ENCODE measurements at places on chromosomes 3 and 15. TPM values are rescaled to one million over a fixed set of nuclear protein-coding genes. Genes with fewer than 3 reads are reported as not detected.

The SEMA3F gene
- 69.6 TPM for total RNA-seq

DNA sequence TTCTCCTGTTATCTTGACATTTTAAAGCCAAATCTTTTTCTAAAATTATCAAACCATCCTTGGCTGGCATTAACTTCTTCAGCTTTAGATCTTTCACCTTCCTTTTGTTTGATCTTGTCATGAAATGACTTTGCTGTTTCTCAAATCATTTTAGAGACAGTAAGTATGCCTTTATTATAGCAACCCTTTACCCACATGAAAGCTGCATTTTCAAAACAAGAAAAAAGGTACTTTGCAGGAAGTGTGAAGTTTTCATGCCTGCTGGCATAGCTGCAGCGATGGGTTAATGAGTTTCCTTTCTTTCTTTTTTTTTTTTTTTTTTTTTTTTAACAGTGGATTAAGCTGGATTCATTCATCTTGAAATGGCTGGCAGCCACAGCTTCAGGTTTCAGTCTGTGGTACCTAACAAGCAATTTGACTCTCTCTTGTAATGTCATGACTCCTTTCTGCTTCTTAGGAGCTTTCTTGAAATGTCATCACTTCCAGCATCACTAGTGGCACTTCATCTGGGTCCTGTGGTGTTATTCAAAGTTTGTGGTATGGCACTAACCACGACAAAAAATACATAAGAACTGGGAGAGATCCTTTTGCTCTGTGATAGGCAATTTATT, 18.8 kb downstream of the SLC25A26 start:
- no peak for DNase-seq

GRCh38 chr3:74646094-74646493, 31.6 kb upstream of the CNTN3 start:
- DNase-seq: no peak

DNA sequence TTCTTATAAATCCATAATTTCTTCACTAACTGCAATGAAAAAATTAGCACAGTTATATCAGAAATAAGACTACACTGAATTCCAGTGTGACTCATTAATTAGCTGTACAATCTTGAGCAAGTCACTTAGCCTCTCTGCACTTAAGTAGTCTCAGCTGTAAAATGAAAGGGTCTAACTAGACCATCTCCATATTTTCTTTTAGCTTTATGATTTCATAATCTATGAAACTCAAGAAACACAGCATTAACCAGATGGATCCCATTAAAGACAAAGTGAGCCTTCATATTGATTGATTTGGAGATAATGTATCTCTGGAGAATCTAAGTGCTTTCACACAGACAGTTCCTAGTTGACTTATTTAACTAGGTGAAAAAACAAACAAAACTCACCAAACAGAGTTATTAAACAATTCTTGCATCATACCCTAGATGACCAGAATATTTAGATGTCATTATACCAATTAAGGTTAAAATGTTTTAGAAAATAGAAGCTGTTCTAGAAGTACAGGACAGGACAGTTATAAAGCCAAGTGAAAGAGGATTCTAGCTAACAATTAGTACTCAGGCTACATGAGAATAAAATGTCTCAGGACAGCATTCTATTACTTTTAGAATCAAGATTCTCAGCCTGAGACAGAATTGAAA, 11.2 kb downstream of the CSNK1G1 start:
- DNase-seq: no peak

GRCh38 chr3:108806316-108806715, 16.3 kb upstream of the TRAT1 start:
- DNase-seq: no peak

DNA sequence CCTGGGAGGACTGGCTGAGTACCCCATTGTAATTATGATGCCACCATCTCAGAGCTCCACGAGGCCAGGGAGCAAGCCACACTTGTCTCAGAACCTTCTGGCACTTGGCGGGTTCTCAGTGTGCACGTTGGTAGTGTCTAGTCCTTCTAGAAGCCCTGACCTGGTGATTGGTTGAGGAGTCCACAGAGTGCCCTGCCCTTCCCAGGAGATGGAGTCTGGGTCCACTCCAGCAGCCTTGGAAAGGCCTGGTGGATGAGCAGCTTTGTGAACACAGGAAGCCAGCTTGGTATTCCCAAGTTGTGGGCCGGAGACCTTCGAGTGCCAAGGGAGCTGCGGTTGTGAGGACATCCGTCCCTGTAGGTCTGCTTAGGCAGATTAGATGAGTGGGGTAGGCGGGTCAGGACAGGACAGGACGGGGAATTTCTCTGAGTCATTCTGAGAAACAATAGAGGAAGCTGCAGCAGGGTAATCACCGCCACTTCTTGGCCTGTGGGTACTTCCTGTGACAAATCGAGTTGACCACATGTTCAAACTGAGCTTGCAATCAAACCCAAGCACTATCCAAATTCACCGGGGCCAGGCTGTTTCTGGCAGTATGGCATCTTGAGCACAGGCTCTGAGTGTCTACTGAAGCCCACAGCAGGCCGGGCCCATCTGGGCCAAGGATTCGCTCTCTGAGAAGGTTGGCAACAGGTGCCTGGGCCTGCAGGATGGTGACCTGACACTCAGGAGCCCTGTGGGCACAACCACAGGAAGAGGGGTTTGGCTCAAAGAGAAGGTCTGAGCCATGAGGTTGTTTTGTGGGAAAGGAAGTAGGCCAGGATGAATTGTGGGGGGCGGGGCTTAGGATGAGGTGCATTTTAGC, 71.5 kb upstream of the PLXNA1 start:
- peak; percentile 32 for DNase-seq

DNA sequence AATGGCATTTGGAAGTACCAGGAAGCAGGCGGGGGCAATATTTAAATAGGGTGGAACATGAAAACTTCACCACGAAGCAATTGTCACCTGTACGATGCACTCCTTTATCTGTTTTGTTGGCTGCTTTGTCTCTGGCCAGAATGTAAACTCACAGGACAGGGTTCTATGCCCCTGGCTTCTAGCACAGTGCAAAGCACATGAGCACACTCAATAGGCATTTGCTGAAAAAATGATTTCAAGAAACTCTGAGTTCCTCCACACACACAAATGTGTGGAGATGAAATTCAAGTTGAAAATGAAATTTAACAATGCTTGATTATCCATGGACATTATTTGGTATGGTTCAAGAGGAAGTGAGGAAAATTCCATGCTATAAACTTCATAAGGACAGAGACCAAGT, 229.6 kb upstream of the FEZF2 start:
- no peak for DNase-seq
